Mammary epithelial cell (primary cell): ENCODE measurements at places on chromosomes 7 and 10. TPM values are rescaled to one million over a fixed set of nuclear protein-coding genes. Genes with fewer than 3 reads are reported as not detected.

Gene AP1S1
- total RNA-seq, result 102 TPM

Gene PUS7
- 19.8 TPM for total RNA-seq

Gene MYL7
- 0.82 TPM in 1 of 2 replicates, not detected in the other for total RNA-seq

Gene TMEM184A
- 11.5 and 15.1 TPM in 2 replicates for total RNA-seq

Gene C7orf33
- not detected in 2 replicates for total RNA-seq

Gene MYL10
- not detected in 2 replicates for total RNA-seq

Gene UNCX
- total RNA-seq, result not detected in 2 replicates

Gene STOX1
- 0.17 TPM for total RNA-seq
